Hippocampal formation (tissue), 2 donors: ENCODE measurements at places on chromosomes 6 and 20.

GRCh38 chr6:17032590-17032987, 69.3 kb upstream of the STMND1 start:
- no peak for DNase-seq

DNA sequence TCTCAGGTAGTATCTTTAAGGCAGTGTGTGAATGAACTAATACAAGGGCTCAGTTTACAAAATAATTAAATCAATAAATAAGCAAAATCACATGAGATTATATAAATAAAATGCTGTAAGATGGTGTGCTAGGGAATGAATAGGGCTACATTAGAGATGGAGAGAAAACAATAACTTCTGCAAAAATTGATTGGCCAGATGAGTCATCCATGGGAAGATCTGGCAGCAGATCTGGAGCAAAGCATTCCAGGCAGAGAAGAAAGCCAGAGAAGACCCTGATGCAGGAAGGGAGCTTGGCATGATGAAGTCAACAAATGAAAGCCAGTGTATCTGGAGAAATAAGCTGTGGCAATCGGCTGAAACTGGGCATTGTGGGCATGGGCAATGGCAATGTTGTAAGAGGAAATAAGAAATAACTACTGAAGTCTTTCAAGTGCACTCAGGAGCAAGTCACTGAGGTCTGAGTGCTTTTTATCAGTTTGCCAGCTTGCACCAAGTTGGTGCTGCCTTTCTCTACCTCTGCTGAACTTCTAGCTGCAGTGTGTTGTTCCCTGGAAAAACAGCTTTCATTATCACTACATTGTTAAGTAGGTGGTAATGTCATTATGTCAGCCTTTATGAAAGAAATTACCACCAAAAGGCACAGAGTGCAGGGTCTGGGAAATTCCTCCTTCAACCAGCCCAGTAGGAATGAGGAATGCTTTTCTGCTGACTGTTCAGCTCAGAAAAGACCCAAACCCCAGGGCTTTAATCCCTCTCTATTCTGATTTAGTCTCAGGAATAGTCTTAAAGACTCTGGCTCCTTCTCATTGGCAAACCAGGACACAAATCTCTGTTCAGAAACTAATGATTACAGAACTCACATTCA, 231.6 kb downstream of the HTR1B start:
- no peak for DNase-seq

GRCh38 chr6:94956910-94957309, 620.4 kb upstream of the MANEA start:
- no peak for DNase-seq

GRCh38 chr20:34143951-34144350, 31.9 kb upstream of the EIF2S2 start:
- DNase-seq = no peak

DNA sequence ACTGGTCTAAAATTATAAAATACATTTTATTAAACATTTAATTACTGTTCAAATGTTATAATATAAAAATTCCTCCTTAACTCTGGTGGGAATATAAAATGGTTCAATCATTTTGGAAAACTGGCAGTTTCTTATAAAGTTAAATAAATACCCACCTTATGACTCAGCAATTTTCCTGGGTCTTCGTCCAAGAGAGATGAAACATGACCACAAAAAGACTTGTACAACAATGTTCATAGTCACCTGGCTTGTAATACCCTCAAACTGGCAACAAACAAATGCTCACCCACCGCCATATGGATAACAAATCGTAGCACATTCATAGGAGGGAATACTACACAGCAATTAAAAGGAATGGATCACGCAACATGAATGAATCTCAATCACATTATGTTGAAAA, 66.0 kb upstream of the RIN2 start:
- DNase-seq = no peak
